ENCODE measurements at places on chromosomes 6 and 20.

DNA sequence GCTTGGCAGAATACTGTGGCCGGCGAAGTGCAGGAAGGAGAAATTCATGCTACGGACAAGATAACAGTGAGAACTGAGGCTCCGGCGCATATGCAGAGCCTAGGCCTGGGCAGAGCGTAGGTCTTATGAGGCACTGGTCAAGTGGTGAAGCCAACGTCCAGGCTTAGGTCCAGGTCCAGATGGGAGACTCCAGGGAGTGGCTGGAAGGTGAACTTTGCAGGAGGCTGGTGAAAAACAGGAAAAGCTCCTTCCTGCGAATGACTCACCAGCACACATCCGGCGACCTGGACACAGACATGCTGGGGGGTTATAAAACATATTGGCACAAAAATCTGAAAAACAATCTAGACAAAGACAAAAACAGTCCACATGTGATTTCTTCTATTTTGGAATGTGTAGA, 15.4 kb downstream of the C6orf141 start:
- DNase-seq, result no peak

- no peak for DNase-seq
Observed at GRCh38 chr20:60812561-60812960, 439.5 kb upstream of the CDH4 start.

DNA sequence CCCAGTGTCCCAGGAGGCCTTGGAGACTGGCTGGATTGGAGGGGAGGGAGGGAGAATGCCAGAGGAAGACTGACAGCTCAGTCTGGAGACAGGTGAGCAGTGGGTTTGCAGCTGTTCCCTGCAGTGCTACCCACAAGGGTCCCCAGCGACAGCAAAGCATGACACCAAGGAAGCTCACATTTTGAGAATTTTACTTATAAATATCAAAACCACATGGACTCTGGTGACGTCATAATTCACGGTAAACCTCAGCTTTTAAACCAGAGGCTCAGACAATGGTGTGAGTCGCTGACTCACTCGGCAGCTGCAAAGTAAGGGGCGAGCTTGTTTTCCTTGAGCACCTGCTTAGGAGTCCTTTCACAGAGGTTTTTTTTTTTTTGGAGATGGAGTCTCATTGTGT, 65.2 kb downstream of the THBS2 start:
- DNase-seq, result peak; percentile 11

- no peak for DNase-seq
Observed at GRCh38 chr6:87941556-87942358, 105.9 kb upstream of the SPACA1 start.

DNA sequence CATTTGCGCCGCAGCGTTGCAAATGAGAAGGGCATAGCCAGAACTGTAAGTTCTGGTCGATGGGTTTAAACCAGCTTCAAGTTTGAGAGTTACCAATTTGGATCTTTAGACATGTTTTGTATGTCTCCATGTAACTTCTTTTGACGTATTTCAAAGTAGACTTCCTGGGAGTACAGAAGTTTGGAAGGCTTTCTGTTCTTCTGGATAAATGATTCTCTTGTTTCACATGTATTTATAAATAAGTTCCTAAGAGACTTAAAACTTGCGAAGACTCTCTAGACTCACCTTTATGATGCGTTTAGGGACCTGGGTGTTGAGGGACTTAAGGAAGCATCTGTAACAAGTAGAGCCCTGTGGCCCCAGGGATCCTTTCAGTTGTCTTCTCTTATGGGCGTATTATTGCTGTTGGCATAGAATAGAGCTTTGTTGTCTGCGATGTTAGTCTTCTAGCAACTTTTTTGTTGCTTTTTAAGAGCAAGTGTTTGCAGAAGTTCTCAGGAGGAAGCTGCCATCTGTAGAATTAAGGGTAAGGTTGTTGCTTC, 1.3 kb downstream of the CDYL start:
- no peak for DNase-seq

GRCh38 chr6:131103296-131103695, 32.0 kb upstream of the AKAP7 start:
- no peak for DNase-seq

- DNase-seq, result no peak
Observed at GRCh38 chr6:149324428-149324827, 6.9 kb downstream of the TAB2 start.

GRCh38 chr20:20003031-20003954, 13.9 kb upstream of the NAA20 start:
- DNase-seq, result peak; percentile 60

All from activated CD4-positive, alpha-beta memory T cell treated with anti-CD3 and anti-CD28 coated beads for 36 hours (primary cell).